ENCODE measurements at places on chromosomes 7 and 10. TPM values are rescaled to one million over a fixed set of nuclear protein-coding genes. Genes with fewer than 3 reads are reported as not detected.
A peak's percentile ranks its signal among the peaks of the same experiment; 100 is the strongest.

- H3K27ac ChIP-seq: no peak overlapping the region
- no peak for DNase-seq
- H3K36me3 ChIP-seq: no peaks in the 10 kb centered on the region
- H3K4me3 ChIP-seq: no peak overlapping the region
- H3K27me3 ChIP-seq: no peaks in the 10 kb centered on the region
These were observed 174.3 kb downstream of the LCOR start for GRCh38 chr10:97006364-97006763.

DNA sequence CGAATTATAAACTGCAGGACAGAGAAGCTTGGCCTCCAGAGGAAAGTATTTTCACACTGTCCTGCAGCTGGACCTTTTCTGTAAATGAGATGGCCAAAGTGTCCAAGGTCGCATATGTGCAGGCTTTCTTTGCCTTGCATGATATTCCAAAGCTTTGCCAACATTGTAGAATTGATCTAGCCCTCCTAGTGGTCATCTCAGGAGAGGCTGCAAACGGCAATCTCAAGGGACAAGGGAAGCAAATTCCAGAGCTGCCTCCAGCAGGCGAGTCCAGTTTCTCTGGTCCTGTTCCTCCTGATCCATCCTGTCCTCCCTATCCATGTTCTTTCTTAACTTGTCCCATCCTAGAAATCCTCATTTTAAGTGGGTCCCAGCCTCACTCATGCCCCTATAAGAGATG is 373.4 kb upstream of the PCDH15 start:
- no peaks in the 10 kb centered on the region for H3K36me3 ChIP-seq
- H3K27me3 ChIP-seq: no peaks in the 10 kb centered on the region
- DNase-seq: no peak
- H3K4me1 ChIP-seq: no peaks in the 10 kb centered on the region
- no peak overlapping the region for H3K4me3 ChIP-seq

DNA sequence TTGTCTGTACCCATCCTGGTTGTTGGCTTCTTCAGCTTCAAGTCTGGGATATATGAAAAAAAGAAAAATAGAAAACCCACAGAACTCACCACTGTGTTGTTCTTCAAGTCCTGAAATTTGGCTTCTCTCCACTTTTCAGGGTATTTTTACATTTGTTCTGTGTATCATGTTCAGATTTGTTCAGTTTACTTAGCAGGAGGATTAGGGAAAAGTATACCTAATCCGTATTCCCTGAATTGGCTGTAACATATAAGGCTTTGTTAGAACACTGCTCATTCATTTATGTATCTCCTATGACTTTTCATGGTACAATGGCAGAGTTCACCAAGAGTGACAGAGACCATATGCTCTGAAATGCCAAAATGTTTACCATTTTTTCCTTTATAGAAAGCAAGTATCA is 146.9 kb downstream of the PTN start:
- no peak for DNase-seq
- no peak overlapping the region for H3K27ac ChIP-seq
- no peaks in the 10 kb centered on the region for H3K4me1 ChIP-seq
- H3K36me3 ChIP-seq: no peaks in the 10 kb centered on the region
- no peaks in the 10 kb centered on the region for H3K27me3 ChIP-seq

Gene FFAR4
- 0.11 TPM for total RNA-seq

DNA sequence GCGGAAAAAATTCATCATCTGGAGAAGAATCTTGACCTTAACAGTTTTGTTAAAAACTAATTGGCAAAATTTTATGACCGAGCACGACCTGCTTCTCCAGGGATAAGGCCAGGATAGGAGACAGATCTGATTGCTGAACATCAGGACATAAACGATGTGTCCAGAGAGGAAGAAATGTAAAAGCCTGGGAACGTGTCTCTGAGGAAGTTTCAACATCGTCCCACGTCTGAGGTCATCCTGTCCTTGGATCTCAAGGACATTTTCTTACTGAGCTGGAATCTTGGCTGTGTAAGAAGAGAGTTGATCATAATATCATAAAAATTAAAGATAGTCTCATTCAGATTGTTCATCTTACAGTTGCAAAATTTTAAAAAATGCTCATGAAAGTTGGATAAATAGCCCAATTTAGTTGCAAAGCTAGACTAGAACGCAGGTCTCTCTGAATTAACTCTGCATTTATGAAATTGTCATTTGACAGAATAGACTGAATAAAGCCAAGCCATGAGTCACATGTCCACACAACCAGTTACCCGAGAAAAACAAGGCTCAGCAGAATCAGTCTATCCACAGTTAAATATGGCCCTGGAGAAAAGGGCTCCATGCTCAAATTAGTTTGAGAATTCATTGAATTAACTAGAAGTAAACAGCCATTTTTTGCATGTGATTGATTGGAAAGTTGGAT is 120.0 kb upstream of the EGFR start:
- peak overlapping the region; percentile 4 for H3K27ac ChIP-seq
- H3K27me3 ChIP-seq: no peaks in the 10 kb centered on the region
- no peak for DNase-seq
- no peaks in the 10 kb centered on the region for H3K4me1 ChIP-seq

Gene CABCOCO1
- total RNA-seq: not detected

Gene RADIL
- total RNA-seq: 6.6 TPM

All from heart right ventricle (tissue), 16 donors.